Activated naive CD4-positive, alpha-beta T cell treated with anti-CD3 and anti-CD28 coated beads for 36 hours (primary cell): ENCODE measurements at places on chromosomes 12 and 14. TPM values are rescaled to one million over a fixed set of nuclear protein-coding genes. Genes with fewer than 3 reads are reported as not detected.

- no peaks in the 10 kb centered on the region for H3K4me1 ChIP-seq
- no peak overlapping the region for H3K4me3 ChIP-seq
- H3K27ac ChIP-seq, result no peak overlapping the region
- peaks cover 11% of the 10 kb centered on the region for H3K27me3 ChIP-seq
- no peaks in the 10 kb centered on the region for H3K36me3 ChIP-seq
Measured at GRCh38 chr12:65891987-65892481, 67.8 kb downstream of the HMGA2 start.

DNA sequence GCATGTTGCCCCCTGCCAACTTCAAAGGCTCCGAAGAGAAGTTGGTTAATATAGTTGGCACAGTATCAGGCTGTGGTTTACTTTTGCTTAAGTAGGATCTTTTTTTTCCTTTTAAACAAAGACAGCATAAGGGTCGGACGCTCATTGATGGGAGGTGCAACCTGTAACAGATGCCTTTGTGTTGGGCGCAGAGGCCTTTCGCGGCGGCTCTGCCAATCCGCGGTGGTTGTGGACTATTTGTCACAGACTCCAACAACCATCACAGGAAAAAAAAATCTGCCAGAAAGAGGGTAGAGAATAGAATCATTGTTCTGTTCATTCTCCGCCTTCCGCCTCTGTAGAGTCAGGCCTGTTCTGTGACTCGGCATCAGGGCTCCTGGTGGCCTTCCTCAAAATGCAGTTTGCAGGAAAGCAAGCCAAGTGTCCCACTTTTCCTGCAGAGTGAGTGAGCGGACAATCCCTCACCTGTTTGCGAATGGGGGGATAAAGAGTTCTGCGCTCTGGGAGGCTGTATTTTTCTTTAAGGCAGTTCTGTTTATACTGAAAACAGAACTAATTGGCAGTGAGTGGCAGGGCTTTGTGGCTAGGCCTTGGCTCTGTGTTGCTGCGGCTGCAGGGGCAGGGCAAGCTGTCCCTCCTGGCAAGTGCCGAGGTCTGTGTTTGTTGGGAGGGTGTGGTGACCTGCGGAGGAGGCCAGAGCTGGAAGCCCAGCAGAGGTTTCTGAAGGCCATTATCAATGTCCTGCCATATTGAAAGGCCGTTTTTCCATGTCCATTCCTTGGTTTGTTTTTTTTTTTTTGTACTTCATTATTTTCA lies 83.0 kb upstream of the PIWIL1 start:
- H3K4me1 ChIP-seq, result no peaks in the 10 kb centered on the region
- H3K36me3 ChIP-seq, result no peaks in the 10 kb centered on the region
- peaks cover 4% of the 10 kb centered on the region for H3K27me3 ChIP-seq
- DNase-seq, result no peak
- no peak overlapping the region for H3K4me3 ChIP-seq

DNA sequence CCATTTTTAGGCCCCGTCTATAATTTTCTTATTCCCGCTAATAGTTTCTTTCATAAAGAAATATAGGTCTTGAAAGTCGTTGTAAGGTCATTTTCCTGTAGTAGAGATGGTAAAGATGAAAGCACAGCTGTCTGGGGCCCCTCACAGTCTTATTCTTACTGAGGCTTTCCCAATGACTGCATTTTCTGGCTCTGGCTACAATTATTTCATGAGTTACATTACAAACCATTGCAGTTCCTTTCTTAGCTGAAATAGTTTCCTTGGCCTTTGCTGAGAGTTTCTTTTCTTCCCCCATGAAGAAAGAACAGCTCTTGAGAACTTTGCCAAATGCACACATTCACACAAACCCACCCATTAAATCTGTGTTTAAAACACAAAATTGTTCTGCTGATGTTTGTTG lies 113.0 kb downstream of the DYRK2 start:
- no peaks in the 10 kb centered on the region for H3K27me3 ChIP-seq
- no peak overlapping the region for H3K4me3 ChIP-seq
- H3K27ac ChIP-seq, result no peak overlapping the region
- no peaks in the 10 kb centered on the region for H3K36me3 ChIP-seq

The NTS gene
- total RNA-seq, result not detected

- peaks cover 2% of the 10 kb centered on the region for H3K27me3 ChIP-seq
- no peak overlapping the region for H3K4me3 ChIP-seq
- no peaks in the 10 kb centered on the region for H3K36me3 ChIP-seq
- DNase-seq, result no peak
Measured at GRCh38 chr14:90177539-90178189, 78.7 kb upstream of the PSMC1 start.

The GNG2 gene
- 181 TPM for total RNA-seq

DNA sequence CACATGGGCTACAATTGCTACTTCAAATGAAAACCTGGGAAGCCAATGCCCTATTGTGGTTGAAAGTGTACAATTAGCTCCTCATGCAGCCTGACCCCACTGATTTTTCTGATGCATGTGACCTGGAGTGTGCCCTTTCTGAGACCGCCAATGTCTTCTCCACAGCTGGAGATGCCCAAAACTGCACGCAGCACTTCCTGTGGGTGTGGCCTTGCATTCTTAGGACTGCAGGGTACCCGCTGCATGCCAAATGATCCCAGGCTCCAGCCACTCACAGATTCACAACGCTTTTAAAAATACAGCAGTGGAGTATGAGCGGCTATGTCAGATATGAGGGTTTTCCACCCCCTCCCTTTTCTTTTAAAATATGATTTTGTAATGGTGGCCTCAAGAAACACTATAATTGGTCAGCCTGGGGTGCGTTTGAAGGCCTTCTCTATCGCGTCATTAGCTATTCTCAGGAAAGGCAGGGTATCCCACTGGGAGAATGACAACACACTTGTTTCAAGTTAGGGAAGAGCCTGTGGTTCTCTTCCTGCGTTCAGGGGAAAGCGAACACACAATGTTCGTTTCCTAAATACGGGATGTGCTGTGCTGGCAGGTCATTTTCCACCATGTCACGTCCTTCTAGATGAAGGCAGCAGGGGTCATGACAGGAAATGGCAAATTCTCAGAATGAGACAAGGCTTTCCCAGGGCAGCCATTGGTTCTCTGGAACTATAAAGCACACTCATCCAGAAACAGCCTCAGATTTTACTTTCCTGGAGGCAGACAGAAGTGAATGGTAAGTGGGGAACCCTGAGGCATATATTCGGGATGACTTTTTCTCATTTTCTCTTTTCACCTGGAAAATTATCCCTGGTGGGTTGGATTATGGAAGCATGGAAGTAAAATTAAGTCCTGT lies at the start of gene APOLD1:
Gene APOLD1, plus strand, starts transcription at position 749 of the 904 bp plus-strand sequence. Its CDS starts 33 bp downstream, at position 782.
- peaks cover 27% of the 10 kb centered on the region for H3K4me1 ChIP-seq
- H3K27ac ChIP-seq, result peak within 1 kb of the TSS; percentile 36
- H3K36me3 ChIP-seq, result no peaks in the 10 kb centered on the region
- no peaks in the 10 kb centered on the region for H3K27me3 ChIP-seq

GRCh38 chr12:67482751-67483661 lies 165.5 kb upstream of the DYRK2 start:
- H3K27me3 ChIP-seq, result no peaks in the 10 kb centered on the region
- peaks cover 40% of the 10 kb centered on the region for H3K4me1 ChIP-seq
- H3K4me3 ChIP-seq, result no peak overlapping the region
- H3K27ac ChIP-seq, result no peak overlapping the region
- H3K36me3 ChIP-seq, result no peaks in the 10 kb centered on the region

DNA sequence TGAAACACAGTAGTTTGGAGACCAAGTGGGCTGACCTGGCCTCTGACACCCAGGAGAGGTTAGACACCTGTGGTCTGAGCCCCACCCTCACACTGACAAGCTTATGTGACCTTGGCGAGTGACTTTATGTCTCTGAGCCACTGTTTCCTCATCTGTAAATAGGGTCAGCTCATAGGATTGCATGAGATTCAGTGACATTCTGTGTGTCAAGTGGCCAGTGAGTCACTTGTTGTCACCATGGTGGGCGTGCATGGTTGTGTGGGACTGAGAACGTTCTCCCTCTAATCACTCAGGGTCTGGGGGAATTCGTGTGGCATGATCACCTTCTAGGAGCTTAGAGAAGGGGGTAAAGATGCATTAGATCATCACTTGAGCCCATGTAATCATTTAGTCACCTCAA lies 146.4 kb downstream of the PHETA1 start:
- no peaks in the 10 kb centered on the region for H3K27me3 ChIP-seq
- no peak overlapping the region for H3K27ac ChIP-seq
- H3K36me3 ChIP-seq, result no peaks in the 10 kb centered on the region

GRCh38 chr12:29650371-29650770 lies 133.4 kb downstream of the TMTC1 start:
- H3K4me3 ChIP-seq, result no peak overlapping the region
- DNase-seq, result no peak
- no peaks in the 10 kb centered on the region for H3K4me1 ChIP-seq
- H3K27ac ChIP-seq, result no peak overlapping the region
- H3K36me3 ChIP-seq, result no peaks in the 10 kb centered on the region

GRCh38 chr12:57965766-57966165 lies 24.4 kb downstream of the ATP23 start:
- DNase-seq, result no peak
- no peaks in the 10 kb centered on the region for H3K36me3 ChIP-seq
- H3K27ac ChIP-seq, result no peak overlapping the region

The REP15 gene
- 0.22 TPM for total RNA-seq

The KCNC2 gene
- total RNA-seq, result not detected

GRCh38 chr12:63382930-63383329 lies 231.9 kb upstream of the AVPR1A start:
- no peak overlapping the region for H3K4me3 ChIP-seq
- no peak for DNase-seq
- H3K27ac ChIP-seq, result no peak overlapping the region
- no peaks in the 10 kb centered on the region for H3K36me3 ChIP-seq
- H3K27me3 ChIP-seq, result no peaks in the 10 kb centered on the region

DNA sequence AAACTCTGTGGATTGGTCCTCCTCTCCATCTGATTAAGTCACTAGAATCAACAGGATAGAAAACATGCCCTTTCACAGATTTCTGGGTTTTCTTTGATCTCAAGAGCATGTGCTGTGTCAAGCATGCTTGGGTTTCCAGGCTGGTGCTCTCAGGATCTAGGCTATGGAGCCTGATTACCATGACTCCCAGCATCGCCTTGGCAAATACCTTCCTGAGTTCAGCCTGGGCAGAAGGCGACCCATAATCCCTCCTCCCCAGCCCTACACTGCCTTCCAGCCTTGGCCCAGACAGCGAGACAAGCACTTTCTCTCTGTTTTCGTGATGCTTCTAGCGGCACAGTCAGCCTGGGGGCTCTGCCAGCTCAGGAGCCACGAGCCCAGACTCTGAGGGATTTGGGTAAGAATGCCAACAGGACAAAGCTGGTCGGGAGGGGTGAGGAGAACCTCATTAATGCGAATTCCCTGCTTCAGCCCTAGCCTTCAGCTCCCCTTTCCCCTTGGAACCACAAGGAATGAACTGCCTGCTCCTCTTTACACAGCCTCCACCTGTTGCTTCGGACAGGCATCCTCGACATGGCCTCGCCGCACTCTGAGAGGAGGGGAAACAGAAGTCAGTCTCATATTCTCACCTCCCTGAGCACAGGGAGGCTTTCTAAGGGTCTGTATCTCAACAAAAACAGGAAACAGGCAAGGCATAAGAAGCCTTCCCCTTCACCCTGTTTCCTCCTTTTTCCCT lies 227.1 kb downstream of the MSRB3 start:
- peaks cover 7% of the 10 kb centered on the region for H3K27me3 ChIP-seq
- H3K4me1 ChIP-seq, result no peaks in the 10 kb centered on the region
- H3K4me3 ChIP-seq, result no peak overlapping the region
- no peak overlapping the region for H3K27ac ChIP-seq

DNA sequence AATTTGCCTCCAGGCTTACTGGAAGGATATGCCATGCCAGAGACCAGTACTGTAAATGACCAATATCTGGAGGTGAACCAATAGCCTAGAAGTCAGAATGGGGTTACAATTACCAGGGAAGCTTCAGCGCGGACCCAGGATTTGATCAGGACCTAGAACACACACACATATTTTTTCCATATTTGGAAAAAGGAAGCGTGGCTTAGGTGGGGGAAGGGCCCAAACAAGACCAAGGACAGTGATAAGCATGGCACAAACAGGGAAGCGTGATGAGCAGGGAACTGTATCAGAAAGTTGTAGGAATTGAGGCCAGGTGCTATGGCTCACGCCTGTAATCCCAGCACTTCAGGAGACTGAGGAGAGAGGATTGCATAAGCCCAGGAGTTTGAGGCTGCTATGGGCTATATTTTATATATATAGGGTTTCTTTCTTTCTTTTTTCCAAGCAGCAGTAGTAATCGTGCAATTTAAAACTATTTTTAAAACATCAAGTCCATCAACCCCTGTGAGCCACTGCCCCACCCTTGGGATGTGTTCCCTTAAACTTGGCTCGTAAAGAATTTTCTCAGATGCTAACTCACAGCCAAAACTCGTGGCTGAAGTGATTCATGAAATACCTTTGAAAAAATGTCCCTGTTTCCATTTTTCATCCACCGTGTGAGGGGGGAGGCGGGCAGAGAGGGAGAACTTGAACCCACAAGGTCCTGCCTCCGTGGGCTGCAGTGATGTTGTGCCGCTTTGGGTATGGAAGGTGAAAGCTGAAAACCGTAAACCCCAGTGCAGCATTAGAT lies 16.7 kb downstream of the HRK start:
- no peak overlapping the region for H3K27ac ChIP-seq
- H3K4me1 ChIP-seq, result peaks cover 6% of the 10 kb centered on the region
- no peak for DNase-seq
- peaks cover 7% of the 10 kb centered on the region for H3K27me3 ChIP-seq
